ENCODE measurements at places on chromosomes 6 and 20.

- DNase-seq = no peak
Measured at GRCh38 chr6:148516617-148517016, 174.0 kb downstream of the SASH1 start.

GRCh38 chr6:90347411-90347851 lies 50.8 kb upstream of the BACH2 start:
- no peak for DNase-seq

DNA sequence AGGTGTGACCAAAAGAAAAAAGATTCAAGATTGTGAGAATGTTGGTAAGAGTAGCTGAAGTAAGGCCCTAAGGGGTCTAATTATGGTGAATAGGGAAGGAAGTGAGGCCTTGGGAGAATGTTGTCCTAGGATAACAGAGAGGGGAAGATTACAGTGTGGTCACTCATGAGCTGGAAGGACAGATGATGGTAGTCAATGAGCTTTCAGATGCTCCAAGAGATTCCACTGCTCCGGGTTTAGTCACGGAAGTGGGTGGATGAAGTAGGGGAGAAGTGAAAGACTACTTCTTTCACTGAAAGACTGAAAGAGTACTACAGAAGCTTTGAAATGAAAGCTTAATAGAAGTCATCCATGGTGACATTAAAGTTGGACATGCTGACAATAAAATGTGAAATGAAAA lies 108.5 kb downstream of the MMS22L start:
- no peak for DNase-seq

DNA sequence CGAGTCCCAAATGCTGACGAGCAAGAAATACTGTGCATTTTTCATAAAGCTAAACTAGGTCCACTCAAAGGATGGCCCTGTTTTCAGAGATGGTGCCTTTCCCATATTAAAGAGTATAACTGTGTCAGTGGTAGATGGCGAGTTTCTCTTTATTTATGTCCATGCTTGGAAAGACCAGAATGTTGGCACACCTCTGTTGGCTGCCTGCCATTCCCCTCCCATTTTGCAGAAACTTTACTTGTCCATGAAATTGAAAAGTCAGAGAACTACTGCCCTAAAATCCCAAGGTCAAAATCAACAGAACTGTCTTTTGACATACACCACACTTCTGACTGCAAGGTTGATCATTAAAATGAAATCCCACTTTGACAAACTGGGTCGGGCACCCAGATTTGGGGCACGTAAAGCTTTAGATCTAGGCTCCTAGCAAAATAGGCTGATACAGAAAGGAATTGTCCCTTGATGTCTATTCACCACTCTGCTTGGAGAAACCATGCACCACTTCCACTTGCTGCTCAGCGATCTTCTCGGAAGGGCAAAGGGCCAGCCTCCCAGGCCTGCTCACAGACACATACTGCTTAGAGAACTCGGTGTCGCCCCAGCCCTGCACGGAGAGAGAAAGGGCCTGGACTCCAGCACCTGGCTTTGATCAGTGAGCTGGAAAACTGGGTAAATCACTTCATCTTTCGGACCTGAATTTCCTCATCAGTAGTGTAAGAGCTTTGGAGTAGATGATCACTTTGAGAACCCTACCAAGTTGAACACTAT lies 130.0 kb downstream of the AGPAT4 start:
- DNase-seq = no peak

- no peak for DNase-seq
Measured at GRCh38 chr6:10733151-10733715, 10.4 kb downstream of the TMEM14C start.

GRCh38 chr6:27286141-27286540 lies 25.9 kb downstream of the POM121L2 start:
- no peak for DNase-seq

DNA sequence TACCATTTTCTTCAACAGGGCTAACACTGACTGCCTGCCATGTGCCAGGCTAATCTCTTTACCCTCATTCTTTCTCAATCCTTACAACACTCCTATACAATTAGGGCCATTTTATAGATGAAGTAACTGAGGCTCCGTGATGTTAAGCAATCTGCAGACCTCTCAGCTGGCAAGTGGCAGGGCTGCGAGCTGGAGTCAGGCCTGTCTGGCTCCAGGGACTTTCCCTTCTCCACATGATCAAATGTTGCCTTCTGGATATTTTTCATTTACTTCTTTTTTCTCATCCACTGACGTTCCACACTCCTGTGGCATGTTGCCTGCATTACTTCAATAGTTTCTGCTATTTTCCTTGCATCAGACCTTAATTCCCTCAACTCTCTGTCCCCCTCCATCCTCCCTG lies 55.2 kb upstream of the TAGAP start:
- DNase-seq = no peak

DNA sequence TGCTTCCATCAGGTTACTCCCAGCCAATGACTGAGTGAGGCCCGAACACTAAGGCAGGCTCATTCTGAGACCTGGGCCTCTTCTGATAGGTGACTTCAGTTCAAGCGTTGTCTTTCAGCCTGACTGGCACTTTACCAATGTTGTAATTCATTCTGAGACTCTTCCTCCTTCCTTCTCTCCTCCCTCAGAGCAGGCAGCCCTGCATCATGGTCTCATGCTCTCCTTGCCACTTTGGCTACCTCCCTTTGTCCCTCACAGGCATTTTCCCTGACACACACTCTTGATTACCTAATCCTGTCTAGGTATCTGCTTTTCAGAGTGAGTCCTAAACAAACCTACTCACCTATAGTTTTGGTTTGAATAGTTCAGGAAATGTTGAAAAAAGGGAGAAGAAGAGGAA lies 12.6 kb upstream of the WFDC12 start:
- no peak for DNase-seq

GRCh38 chr6:54255886-54256285 lies 52.4 kb upstream of the TINAG start:
- DNase-seq = no peak

GRCh38 chr20:1472556-1473245 lies 6.1 kb upstream of the NSFL1C start:
- DNase-seq = no peak

DNA sequence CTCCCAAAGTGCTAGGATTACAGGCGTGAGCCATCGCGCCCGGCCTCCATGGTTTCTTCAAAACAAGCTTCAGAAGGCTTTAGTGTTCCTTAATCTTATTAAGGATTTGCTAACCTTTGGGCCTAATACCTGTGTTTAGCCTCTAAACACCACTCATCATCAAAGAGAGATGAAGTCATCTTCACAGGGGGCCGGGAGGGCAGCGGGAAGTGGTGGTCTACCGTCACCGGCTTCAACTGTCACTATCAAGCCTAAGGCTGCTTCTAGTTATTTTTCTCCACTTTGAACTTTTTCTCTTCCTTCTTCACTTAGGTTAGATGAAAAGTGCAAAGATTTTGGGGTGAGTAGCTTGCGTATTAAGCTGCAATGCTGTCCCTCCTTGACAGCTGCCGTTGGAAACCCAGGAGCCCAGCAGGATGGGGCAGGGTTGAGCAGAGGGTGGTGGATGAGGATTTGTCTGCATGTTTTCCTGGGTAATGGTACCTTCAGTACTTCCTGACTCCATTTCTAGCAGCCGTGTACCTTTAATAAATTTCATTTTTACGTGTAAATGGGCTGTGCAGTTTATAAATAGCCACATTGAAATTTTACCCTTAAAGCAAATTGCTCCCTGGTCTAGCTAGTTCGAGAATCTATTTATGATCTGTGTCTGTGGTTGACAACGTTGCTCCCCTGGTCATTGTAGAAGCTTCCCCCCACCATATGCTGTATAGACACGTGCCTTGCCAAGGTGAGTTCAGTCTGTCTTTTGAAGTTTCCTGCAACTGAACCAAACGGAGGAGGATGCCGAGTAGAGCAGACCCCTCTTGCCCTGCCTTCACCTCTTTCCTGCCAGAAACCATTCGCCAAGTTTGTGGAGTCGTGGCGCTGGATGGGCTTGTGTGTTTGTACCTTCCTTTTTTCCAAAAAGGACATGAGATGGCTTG lies 64.8 kb downstream of the SYNJ2 start:
- DNase-seq = no peak

- no peak for DNase-seq
Measured at GRCh38 chr6:15387118-15387517, 141.2 kb downstream of the JARID2 start.

DNA sequence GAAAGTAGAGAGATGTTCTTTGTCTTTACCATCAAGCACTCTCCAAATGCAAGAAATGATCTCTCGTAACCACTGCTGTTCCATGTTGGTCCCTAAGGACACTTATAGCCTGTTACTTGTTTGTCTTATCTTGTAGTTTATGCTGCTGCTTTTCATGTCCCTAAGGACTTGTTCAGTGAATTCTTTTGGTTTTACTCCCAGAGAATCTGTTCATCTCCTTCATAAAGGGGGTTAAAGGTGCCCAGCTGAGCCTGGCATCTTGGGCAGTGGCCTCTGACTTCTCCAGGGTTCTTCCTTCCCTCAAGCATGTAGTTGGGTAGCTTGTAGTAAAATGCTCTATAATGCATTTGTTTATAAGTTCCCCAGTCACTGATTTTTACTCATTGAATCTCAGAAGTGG lies 864 bp upstream of the PKIG start:
- DNase-seq = no peak

DNA sequence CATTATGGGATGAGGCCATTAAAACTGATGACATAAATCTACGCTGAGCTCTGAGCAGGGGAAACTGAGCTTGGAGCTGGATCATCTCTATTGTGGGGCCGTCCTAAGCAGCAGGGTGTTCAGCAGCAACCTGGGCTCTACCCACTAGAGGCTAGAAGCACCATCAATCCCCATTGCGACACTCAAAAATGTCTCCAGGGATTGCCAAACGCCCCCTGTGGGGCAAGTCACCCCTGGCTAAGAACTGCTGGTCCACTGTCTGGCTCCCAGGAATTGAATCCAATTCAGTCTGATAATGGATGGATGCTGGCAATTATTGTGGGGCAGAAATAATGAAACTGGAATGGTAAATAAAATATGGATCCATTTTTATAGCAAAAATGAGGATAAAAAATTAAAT lies 38.2 kb downstream of the PMEPA1 start:
- DNase-seq = no peak

DNA sequence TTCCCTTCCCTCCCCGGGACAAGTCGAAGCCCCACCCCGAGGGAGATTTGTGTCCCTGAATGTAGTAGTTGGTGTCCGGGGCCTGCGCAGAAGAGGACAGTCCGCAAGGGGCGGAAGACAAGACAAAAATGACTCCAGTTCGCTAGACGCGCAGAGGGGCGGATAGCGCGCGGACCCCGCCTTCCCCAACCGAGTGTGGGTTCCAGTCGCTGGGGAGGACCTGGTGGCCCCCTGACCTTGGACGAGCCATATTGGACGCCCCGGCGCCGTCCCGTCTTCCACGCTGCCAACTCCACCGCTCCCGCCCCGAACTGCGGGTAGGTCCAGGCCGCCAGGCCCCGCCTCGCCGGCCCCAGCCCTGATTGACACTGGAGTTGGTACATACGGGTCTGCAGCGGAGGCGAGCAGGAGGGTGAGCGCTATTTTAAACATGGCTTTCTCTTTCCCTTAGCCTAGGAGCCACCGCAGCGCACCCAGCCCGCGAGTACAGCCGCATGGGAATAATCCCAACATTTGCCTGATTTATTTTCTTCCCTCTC lies 802 bp downstream of the HMGN3 start:
- peak; percentile 84 for DNase-seq
